ENCODE measurements at places on chromosomes 2 and 18. TPM values are rescaled to one million over a fixed set of nuclear protein-coding genes. Genes with fewer than 3 reads are reported as not detected.

Gene FOXD4L1
- not detected for polyA plus RNA-seq

Gene TBR1
- 9.4 TPM for polyA plus RNA-seq

Gene UPP2
- 0.24 TPM for polyA plus RNA-seq

Gene CTDSP1
- polyA plus RNA-seq = 44.4 TPM

Gene RAMP1
- polyA plus RNA-seq = 75.7 TPM

Gene DSC3
- not detected for polyA plus RNA-seq

DNA sequence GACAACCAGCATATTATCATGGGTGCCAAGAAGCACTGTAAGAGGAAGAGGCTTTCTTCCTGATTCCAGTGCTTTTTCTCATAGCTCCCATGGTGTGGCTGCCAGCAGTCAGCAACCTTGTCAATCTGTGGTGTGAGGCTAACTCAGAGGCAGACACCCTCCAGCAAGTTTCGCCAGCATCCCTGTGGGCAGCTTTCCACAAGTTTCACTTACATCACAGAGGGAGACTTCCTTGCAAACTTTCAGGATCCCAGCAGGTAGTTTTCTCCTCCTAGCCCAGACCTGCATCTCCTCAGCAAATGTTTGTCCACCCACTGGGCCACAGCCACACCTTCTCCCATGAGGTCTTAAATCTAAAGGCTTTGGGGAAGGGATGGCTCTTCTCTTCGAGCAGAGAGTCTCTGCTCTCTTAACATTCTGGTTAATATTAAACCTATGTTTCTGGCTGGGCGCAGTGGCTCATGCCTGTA, 9.1 kb downstream of the DNAH7 start:
- DNase-seq = no peak

- DNase-seq = no peak
Measured at GRCh38 chr2:27000228-27000627, 29.8 kb downstream of the MAPRE3 start.

GRCh38 chr2:198383392-198383791, 579.0 kb downstream of the PLCL1 start:
- no peak for DNase-seq

GRCh38 chr18:61216051-61216450, 117.2 kb upstream of the CDH20 start:
- DNase-seq = no peak

GRCh38 chr18:23812546-23813440, 123.5 kb downstream of the LAMA3 start:
- peak; percentile 33 for DNase-seq

DNA sequence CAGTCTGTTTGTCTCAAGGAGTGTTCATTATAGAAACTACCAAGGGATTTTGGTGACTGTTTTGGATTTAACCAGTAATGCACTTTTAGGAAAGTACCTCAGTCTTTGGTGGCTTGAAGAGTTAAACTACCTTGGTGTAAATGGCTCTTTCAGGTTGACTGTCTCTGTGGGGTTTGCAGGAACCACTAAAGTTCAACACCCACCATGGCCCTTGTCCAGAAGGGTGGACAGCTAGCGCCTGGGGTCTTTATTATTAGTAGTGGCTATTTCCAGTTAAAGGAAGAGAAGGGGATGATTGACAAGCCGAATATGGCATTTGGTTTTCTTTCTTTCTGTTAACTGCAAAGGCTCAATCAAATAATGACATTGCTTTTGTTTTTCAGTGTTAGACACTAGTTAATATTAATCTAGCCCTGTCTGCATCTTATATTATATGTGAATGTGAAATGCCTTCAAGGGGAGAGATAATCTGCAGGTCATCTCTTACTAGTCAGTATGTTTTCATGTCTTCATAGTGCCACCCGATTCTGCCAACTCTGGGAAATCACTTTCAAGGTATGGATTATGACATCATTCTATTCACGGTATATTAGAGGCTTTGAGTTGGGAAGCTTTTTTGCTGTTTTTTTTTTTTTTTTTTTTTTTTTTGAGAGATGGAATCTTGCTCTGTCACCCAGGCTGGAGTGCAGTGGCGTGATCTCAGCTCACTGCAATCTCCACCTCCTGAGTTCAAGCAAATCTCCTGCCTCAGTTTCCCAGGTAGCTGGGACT, 56.4 kb downstream of the MAP4K4 start:
- DNase-seq = no peak

DNA sequence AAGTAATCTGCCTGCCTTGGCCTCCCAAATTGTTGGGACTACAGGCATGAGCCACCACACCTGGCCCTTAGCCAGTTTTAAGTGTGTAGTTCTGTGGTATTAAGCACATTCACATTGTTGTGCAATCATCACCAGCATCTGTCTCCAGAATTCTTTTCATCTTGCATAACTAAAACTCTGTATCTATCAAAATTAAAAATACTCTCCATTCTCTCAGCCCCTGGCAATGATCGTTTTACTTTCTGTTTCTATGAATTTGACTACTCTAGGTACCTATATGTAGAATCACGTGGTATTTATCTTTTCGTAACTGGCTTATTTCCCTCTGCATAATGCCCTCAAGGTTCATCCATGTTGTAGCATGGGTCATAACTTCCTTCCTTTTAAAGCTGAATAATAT, 45.5 kb upstream of the CAVIN2 start:
- DNase-seq = no peak

GRCh38 chr18:63892566-63892965, 5.1 kb downstream of the SERPINB2 start:
- DNase-seq = no peak

- no peak for DNase-seq
Measured at GRCh38 chr2:203167751-203168150, 71.1 kb upstream of the CYP20A1 start.

- DNase-seq = no peak
Measured at GRCh38 chr2:240219208-240219890, 78.9 kb upstream of the OTOS start.

GRCh38 chr2:217943446-217944321, 59.1 kb downstream of the TNS1 start:
- DNase-seq = peak; percentile 69

DNA sequence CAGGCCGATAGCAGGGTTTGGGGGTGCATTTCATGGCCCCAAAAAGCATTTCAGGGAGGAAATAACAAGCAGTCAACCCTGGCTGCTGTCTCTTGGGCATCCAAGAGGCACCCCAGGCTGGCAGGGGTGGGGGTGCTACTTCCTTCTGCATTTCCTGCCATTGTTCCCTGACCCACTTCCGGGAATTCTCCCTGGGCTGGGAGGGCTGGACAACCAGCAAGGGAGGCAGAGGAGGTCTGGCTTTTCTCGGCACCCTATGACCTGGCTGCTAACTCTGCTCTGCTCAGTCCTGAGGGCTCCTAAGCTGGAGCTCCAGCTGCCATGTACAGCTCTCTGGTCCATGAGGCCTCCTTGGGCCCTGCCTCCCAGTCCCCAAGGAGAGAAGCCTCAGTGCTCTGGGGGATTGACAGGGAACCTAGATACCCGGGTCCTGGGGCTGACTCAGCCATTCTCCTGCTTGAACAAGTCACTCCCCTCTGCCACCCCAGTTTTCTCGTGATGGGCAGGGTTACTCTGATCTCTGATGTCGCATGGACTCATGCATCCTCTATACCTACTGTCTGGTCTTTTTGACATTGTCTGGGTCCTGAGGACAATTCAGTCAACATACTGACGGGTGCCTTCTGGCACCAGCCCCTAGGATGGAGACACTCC, 47.2 kb downstream of the DYSF start:
- no peak for DNase-seq

DNA sequence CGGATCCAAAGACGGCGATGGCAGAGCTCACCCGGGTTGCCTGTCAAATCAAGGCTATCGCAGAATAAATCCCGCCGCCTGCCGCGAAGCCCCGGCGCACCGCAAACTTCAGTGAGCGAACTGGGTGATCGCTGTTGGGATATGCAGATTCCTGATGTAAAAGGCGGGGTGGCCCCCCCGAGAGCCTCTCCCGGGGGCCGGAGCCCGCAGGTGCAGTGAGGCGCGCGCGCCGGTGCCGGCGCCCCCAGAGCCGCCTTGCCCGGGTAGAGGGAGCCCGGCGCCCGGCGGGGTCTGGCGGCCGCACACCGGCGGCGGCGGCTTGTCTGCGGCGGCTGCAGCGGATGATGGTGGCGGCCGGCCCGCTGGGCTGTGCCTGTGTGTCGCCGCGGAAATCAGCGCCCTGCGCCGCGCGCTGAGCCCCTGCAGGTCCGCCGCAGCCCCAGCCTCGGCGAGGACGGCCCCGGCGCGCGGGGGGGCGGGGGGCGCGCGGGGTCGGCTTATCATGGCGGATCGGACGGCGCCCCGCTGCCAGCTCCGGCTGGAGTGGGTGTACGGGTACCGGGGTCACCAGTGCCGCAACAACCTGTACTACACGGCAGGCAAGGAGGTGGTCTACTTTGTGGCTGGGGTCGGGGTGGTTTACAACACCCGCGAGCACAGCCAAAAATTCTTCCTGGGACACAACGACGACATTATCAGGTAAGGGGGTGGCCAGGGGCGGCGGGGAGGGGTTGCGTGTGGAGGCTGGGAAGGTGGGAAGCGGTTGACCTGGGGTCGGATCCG, 1.3 kb downstream of the EML6 start:
- DNase-seq = peak; percentile 60

DNA sequence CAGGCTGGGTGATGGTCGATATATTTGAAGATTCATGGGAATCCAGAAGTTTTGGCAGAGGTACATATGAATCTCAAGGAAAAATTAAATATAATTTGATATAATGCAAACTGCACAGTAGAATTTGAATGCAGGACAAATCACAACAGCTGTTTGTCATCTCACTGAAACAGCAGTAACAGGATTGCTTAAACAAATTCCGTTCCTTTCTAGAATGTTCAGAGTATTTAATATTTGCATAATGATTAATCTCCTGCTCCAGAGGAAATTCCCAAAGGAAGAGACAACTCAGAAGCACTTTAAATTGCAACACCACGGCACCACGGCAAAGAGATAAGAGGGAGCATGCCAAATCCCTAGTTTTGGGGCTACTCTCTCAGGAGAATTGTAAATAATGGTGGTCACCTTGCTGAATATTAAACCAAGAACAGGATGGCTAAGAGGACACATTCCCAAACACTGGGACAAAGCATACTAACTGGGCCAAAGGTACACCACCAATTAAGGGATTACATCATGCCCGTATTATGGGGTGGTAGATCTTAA, 67.8 kb upstream of the MAP4K3 start:
- no peak for DNase-seq

- DNase-seq = no peak
Measured at GRCh38 chr2:181438261-181438660, 18.9 kb upstream of the ITGA4 start.

All from brain (organoid and tissue), 16 donors.